Effector memory CD4-positive, alpha-beta T cell (primary cell): ENCODE measurements at places on chromosomes 5 and 9.

DNA sequence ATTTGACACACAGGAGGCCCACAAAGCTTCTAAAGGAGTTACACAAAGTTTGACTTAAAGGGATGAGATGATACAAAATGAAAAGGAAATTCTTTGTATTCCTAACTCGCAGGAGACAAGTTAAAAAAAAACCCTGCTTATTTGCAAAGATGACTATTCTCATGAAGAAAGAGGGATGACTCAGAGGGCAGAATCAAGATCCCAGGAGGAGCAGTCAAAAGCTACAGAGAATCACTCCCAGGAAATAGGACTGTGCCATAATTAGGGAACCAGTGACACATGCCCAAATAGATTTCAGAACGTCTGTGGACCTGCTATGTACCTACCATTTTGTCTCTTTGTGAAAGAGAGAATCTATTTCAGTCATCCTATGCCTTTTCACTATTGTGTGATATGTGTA, 103.5 kb upstream of the ARRDC3 start:
- no peak for DNase-seq

- DNase-seq, result no peak
These were observed 5.0 kb upstream of the SLC34A1 start for GRCh38 chr5:177378884-177379883.

DNA sequence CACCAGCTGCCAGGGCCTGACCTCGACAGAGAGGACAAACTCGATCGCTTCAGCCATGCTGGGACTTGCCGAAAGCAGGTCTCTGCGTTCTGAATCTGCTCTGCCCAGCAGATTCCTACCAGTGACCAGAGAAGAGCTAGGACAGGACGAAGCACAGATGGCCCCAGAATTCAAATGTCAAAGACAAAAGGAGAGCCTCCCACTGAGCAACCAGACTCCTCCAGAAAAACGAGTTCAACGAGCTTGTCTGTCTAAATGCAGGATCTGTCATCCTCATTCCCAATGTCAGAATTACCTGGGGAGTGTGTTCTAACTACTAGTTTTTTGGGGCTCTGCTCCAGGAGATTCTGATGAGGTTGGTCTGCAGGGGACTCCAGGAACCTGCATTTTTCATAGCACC, 13.4 kb downstream of the AK8 start:
- no peak for DNase-seq

GRCh38 chr5:66113160-66113559, 30.9 kb upstream of the SREK1 start:
- DNase-seq, result no peak

DNA sequence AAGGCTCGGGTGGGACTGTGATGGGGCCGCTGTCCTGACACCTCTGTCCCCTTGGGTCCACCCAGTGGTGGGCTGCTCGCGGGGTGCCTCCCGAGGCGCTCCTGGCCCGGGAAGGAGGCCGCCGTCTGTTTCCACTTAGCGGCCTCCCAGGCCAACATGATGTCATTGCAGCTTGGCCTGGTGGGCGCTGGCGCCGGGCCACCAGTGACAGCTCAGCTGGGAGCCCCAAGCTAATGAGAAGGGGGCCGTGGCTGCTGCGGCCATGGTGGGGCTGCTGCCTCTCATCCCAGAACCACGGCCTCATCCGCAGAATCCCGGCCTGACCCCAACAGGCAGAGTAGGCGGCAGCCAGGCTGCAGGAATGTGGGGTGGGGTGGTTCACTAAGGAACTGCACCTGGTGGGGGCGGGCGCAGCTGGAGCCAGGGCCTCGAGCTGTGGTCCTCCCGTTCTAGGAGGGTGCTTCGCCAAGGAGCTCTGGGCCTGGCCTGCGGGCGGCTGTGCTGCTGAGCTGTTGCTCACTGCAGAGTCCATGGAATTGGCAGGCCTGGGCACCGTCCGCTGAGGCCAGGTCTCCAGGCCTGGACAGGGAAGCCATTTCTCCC, 123.5 kb upstream of the COL5A1 start:
- DNase-seq, result no peak

DNA sequence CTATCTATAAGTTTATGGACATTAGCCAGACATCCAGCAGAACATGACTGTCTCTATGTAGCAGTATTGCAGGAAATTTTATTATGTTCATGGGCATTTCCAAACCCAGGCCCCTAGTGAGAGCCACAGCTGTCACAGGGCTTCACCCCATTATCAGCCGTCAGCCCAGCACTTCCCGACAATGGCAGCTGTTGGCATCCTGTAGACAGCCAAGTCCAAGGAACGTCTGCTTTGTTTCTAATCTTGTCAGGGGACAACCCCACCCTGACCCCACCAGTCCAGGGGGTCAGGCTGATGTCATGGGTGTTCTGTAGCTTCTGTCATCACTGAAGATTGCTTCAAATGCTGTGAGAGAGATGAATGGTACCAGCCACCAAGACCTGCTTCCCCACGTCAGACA, 565.3 kb upstream of the BRINP1 start:
- DNase-seq, result no peak

GRCh38 chr9:21993893-21994555, at the start of gene CDKN2A:
TSS of gene CDKN2A (minus strand) at chr9:21994392.
- DNase-seq, result no peak

DNA sequence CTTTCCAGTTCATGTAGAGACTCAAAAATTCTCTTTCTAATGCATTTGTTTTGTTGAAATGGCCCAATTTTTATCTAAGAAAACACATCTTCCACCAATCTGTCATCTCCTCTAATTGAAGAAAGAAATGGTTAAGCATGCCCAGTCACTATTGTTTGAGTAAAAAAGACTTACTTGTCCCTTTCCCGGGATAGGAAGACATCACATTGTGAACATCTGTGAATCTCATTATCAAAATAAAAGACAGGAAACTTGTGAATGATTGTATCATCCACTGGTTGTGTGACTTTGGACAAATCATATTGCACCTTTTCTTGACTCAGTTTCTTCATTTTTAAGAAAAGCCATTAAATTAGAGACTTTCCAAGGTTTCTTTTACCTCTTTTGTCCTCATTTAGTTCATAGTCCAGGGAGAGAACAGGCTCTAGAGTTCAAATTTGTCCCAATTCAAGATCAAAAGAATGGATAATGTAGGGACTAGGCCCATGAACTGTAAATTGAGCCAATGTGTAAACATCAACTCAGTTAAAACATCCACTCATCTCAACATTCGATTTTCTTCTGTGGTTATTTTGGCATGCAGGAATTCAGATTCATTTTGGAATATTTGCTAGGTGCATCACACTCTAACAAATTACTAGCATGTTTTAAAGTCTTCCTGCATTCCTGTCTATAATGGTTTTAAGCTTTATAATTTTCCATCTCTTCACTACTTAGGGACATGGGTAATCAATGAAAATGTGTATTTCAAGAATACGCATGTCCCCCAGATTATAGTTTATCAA, 838.0 kb upstream of the WWC1 start:
- DNase-seq, result no peak

DNA sequence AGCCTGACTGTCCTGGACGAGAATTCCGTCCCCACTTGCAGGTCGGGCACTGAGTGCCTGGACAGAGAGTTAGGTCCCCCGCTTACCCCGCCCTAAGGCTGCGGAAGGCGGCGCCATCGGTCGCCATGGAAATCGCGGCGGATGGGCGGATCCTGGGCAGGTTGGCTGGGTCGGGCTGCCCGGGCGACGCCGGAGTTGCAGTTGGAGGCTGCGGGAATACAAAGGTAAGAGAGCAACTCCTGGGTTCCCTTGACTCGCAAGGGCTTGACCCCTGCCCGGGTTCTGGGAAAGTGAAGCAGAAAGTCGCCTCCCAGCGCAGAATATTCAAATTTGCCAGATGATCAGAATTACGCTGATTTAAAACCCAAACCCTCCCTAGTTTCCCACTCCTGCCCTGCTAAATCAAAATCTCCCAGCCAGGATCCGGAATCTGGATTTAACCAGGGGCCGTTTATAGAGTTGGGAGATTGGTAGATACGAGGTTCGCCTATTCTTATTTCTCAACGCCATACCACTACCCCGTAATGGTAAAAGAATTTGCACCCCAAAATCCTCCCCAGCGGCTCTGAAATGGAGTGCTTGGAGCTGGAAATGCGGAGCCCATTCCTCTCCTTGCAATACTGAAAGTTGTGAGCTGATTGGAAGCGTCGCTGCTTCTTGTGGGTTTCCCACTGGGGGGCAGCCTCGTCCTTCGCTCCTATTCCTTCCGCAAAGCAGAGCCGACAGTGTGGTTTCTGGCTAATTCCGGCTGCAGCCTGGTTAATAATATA, 156.4 kb upstream of the RASEF start:
- DNase-seq, result no peak

GRCh38 chr5:7869474-7870136, 657 bp downstream of the MTRR start:
- DNase-seq, result no peak
